ENCODE measurements at places on chromosomes 11 and 22. TPM values are rescaled to one million over a fixed set of nuclear protein-coding genes. Genes with fewer than 3 reads are reported as not detected.

- no peaks in the 10 kb centered on the region for H3K36me3 ChIP-seq
- DNase-seq = peak; percentile 52
- H3K4me1 ChIP-seq = no peaks in the 10 kb centered on the region
- H3K4me3 ChIP-seq = no peak overlapping the region
- no peaks in the 10 kb centered on the region for H3K27me3 ChIP-seq
Observed at GRCh38 chr11:109388982-109389381, 33.0 kb upstream of the C11orf87 start.

GRCh38 chr11:126378763-126379162 is 23.3 kb downstream of the ST3GAL4 start:
- no peaks in the 10 kb centered on the region for H3K36me3 ChIP-seq
- no peaks in the 10 kb centered on the region for H3K4me1 ChIP-seq
- no peak for DNase-seq
- no peaks in the 10 kb centered on the region for H3K27me3 ChIP-seq
- H3K27ac ChIP-seq = no peak overlapping the region

- H3K4me1 ChIP-seq = no peaks in the 10 kb centered on the region
- no peak overlapping the region for H3K4me3 ChIP-seq
- no peak overlapping the region for H3K27ac ChIP-seq
Observed at GRCh38 chr22:41127451-41127850, 35.1 kb downstream of the EP300 start.

GRCh38 chr11:33869481-33870422 is 22.1 kb downstream of the LMO2 start:
- peaks cover 6% of the 10 kb centered on the region for H3K4me1 ChIP-seq
- peak overlapping the region; percentile 47 for H3K27ac ChIP-seq
- peak; percentile 60 for DNase-seq
- H3K4me3 ChIP-seq = peak overlapping the region; percentile 65

DNA sequence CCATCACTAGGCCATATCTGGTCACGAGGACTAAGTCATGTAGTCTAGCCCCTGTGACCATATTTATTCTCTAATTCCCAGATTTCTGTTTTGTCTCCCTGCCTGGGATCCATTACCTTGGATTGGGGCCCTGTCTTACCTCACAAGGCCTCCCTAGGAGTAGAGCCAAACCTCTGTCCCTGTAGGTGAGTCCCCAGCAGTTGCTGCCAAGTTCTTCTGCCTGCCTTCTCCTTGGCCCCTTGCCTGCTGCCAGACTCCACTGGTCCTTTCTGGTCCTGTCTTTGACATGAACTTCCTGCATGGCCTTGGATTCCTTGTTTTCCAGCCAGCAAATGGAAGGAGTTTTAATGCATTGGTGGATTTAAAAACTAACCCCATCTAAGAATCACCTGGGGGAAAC is 35.6 kb upstream of the CADM1 start:
- H3K27ac ChIP-seq = no peak overlapping the region
- no peaks in the 10 kb centered on the region for H3K27me3 ChIP-seq
- H3K36me3 ChIP-seq = no peaks in the 10 kb centered on the region
- H3K4me1 ChIP-seq = no peaks in the 10 kb centered on the region
- DNase-seq = no peak
- H3K4me3 ChIP-seq = no peak overlapping the region

DNA sequence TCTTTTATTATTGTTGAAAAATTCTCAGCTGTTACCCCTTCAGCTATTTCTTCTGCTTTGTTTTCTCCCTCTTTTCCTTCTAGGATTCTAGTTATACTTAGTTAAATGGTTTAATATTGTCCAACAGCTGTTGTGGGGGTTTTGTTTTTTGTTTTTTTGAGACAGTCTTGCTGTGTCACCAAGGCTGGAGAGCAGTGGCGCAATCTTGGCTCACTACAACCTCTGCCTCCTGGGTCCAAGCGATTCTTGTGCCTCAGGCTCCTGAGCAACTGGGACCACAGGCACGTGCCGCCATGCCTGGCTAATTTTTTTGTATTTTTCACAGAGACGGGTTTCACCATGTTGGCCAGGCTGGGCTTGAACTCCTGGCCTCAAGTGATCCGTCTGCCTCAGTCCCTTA is 12.7 kb downstream of the SDHAF2 start:
- no peak for DNase-seq
- peaks cover 28% of the 10 kb centered on the region for H3K36me3 ChIP-seq
- no peak overlapping the region for H3K27ac ChIP-seq
- no peaks in the 10 kb centered on the region for H3K4me1 ChIP-seq
- H3K4me3 ChIP-seq = no peak overlapping the region

DNA sequence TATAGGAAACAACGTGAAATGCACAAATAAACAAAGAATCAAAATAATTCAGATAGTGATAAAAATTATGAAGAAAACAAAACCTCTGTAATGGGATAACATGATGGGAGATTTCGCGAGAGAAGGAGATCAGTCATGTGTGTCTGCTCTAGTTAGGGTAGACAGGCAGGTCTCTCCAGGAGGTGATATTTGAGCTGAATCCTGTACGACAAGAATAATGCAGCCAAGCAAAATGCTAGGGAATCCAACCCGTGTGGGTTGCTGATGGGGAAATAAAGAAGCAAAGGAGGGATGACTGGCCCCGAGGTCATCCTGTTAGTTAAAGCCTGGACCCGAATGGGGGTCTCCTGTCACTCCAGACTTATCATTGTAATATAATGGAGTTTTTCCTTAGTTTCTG is 16.0 kb downstream of the MAML2 start:
- no peaks in the 10 kb centered on the region for H3K36me3 ChIP-seq
- peaks cover 19% of the 10 kb centered on the region for H3K4me1 ChIP-seq
- no peak overlapping the region for H3K27ac ChIP-seq

GRCh38 chr11:71908218-71908617 is 20.2 kb downstream of the XNDC1N start:
- H3K4me1 ChIP-seq = no peaks in the 10 kb centered on the region
- no peak overlapping the region for H3K27ac ChIP-seq
- H3K4me3 ChIP-seq = no peak overlapping the region
- no peaks in the 10 kb centered on the region for H3K36me3 ChIP-seq
- no peaks in the 10 kb centered on the region for H3K27me3 ChIP-seq

- DNase-seq = no peak
- no peak overlapping the region for H3K4me3 ChIP-seq
- H3K36me3 ChIP-seq = no peaks in the 10 kb centered on the region
- no peak overlapping the region for H3K27ac ChIP-seq
- H3K4me1 ChIP-seq = no peaks in the 10 kb centered on the region
Observed at GRCh38 chr22:22866381-22867111, 21.1 kb upstream of the IGLL5 start.

GRCh38 chr11:112524798-112525197 is 264.1 kb upstream of the PLET1 start:
- DNase-seq = no peak
- H3K36me3 ChIP-seq = no peaks in the 10 kb centered on the region
- peaks cover 8% of the 10 kb centered on the region for H3K4me1 ChIP-seq
- H3K27ac ChIP-seq = no peak overlapping the region
- no peak overlapping the region for H3K4me3 ChIP-seq

- no peaks in the 10 kb centered on the region for H3K36me3 ChIP-seq
- peaks cover 4% of the 10 kb centered on the region for H3K4me1 ChIP-seq
- no peaks in the 10 kb centered on the region for H3K27me3 ChIP-seq
- DNase-seq = no peak
Observed at GRCh38 chr11:336659-337198, 16.1 kb upstream of the IFITM3 start.

DNA sequence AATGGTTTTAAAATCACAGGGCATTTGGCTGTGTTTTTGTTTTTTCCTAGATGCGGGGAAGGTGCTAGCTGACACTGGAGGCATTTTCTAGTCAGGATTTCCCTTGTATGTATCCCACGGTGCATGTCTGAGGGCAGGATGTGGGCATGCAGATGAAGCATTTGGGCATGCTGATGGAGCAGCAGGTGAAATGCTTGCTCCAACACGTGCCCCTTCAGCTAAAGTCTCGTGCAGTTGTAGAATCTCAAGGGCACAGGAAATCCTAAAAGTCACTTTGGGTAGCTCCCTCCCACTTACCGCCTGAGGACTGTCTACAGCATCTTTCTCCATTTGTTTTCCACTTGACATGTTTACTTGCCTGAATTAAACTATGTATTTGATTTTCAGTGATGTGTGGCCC is 429.4 kb upstream of the B3GAT1 start:
- H3K36me3 ChIP-seq = no peaks in the 10 kb centered on the region
- H3K27me3 ChIP-seq = peaks cover 3% of the 10 kb centered on the region
- H3K27ac ChIP-seq = no peak overlapping the region
- DNase-seq = no peak
- no peak overlapping the region for H3K4me3 ChIP-seq
- H3K4me1 ChIP-seq = no peaks in the 10 kb centered on the region

- H3K36me3 ChIP-seq = no peaks in the 10 kb centered on the region
- no peaks in the 10 kb centered on the region for H3K4me1 ChIP-seq
- H3K27ac ChIP-seq = no peak overlapping the region
- DNase-seq = peak; percentile 78
Observed at GRCh38 chr11:123194337-123195187, 486 bp downstream of the CLMP start.

DNA sequence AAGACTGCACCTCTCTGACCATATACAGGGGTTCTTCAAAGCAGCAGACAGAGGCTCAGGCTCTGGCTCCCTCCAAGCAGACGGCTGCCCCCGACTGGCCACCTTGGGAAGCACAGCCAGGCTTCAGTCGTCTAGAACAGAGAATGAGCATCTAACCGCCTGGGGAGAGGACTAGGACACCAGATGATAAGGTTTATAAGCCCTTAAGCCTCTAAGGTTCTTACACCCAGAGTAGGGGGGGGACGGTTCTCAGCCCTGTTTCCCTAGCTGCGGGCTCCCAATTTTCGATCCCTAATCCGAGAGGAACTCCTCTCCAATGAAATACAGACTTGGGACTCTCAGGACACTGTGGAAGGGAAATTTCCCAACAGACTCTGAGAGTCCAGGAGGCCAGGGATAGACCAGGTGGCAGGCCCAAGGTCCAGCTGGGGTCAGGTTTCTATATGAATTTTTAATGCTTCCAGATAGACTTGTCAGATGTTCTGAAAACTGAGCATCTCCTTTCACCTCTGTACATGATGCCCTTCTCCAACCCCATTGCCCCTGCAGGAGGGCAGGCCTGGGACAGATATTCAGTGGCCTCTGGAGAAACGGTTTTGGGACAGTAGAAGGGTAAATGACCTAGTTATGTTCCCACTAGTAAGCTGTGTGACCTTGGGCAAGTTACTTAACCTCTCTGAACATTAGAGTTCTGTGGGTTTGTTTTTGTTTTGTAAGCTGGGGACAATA is 20.2 kb downstream of the RTN4RL2 start:
- peaks cover 3% of the 10 kb centered on the region for H3K27me3 ChIP-seq
- peaks cover 17% of the 10 kb centered on the region for H3K4me1 ChIP-seq
- DNase-seq = peak; percentile 71

RABL2B gene
- total RNA-seq = 43.5 TPM

SEPTIN3 gene
- total RNA-seq = 0.22 TPM

SAA1 gene
- total RNA-seq = 192 TPM

APOA1 gene
- not detected for total RNA-seq

CFAP300 gene
- 8.2 TPM for total RNA-seq

TENM4 gene
- 31.0 TPM for total RNA-seq

Data from kidney (tissue), 22 donors.